ENCODE measurements at places on chromosomes 2 and 18.

DNA sequence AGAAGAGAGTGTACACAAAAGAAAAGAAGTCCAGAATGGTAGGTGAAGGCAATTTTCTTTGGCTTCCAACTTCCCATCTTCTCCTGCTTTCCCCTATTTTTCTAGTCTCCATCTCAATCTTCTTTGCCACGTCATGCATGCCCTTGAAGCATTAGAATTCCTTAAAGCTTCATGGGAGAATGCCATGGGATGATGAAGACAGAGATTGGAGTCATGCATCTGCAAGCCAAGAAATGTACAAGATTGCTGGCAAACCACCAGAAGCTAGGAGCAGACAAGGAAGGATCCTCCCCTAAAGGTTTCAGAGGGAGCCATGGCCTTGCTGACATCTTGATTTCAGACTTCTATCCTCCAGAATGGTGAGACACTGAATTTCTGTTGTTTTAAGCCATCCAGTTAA lies 305.9 kb downstream of the HRH4 start:
- DNase-seq: no peak

DNA sequence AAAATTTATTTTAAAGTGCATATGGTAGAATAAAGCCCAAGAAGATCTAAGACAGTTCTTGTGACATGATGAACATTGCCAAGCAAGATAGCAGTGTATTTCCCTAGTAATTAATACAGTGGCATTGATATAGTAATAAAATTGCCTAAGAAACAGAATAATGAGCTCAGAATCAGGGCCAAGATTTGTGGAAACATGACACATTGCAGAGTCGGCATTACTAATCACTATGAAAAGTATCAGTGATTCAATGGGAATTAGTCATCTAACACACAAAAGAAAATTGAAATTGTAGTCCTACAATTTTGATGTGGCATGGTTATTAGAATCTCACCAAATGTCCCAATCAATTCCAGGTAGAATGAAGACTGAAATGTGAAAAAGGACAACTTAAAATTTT lies 243.0 kb upstream of the CYRIA start:
- no peak for DNase-seq

- peak; percentile 61 for DNase-seq
These were observed 87.6 kb downstream of the ALPK2 start for GRCh38 chr18:58541146-58541788.

DNA sequence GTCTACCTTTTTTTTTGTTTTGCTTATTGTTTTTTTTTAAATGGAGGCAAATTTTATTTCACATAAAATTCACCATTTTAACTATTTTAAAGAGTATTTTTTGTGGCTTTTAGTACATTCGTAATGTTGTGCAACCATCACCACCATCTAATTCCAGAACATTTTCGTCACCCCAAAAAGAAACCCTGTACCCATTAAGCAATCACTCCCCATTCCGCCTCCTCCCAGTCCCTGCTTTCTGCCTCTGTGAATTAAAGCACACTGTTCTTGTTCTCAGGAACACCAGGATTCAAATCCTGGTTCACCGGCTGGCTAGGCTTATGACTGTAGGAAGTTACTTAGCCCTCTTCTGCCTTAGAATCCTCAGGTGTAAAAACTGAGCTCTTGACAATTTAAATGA lies 36.9 kb upstream of the EPAS1 start:
- DNase-seq: no peak
